Neural crest cell (in vitro differentiated cells): ENCODE measurements at places on chromosomes 2 and 18. TPM values are rescaled to one million over a fixed set of nuclear protein-coding genes. Genes with fewer than 3 reads are reported as not detected.

The INHBB gene
- 0.14 and 0.49 TPM in 2 replicates for total RNA-seq

The C2orf66 gene
- 0.23 TPM in 1 of 2 replicates, not detected in the other for total RNA-seq

The RNF125 gene
- 1.1 and 1.6 TPM in 2 replicates for total RNA-seq

The ZNG1B gene
- 38.1 and 40.4 TPM in 2 replicates for total RNA-seq

The TNS1 gene
- total RNA-seq = 11.3 and 14.5 TPM in 2 replicates

The ACMSD gene
- total RNA-seq = not detected in 2 replicates

The CD207 gene
- not detected in 2 replicates for total RNA-seq

DNA sequence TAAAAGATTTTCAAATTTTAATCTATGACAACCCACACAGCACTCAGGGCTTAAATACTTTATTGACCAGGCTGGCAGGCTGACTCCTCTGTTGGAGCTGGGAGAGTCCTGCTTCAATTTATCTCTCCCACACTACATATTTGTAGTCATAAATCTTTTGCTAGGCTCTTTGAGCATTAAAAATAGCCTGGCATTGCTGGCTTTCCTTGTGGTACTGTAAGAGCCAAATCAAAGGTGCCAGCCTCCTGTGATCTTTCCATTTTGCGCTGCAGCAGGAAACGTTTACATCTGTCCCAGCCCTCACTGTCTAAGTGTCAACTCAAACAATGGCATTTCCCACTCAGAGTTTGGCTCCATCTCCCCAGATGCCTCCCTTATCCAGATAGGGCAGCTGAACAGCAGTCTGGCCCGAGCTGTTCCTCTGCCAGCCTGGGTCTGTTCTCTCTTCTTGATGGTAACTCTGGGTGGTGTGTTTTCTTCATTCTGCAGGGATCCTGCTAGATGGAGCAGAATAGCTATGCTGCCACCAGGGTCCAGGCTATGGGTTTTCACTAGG, 62.1 kb downstream of the LRRTM1 start:
- H3K36me3 ChIP-seq = no peaks in the 10 kb centered on the region
- no peak overlapping the region for H3K27ac ChIP-seq
- peaks cover 15% of the 10 kb centered on the region for H3K4me1 ChIP-seq
- no peaks in the 10 kb centered on the region for H3K27me3 ChIP-seq
- H3K4me3 ChIP-seq = no peak overlapping the region

DNA sequence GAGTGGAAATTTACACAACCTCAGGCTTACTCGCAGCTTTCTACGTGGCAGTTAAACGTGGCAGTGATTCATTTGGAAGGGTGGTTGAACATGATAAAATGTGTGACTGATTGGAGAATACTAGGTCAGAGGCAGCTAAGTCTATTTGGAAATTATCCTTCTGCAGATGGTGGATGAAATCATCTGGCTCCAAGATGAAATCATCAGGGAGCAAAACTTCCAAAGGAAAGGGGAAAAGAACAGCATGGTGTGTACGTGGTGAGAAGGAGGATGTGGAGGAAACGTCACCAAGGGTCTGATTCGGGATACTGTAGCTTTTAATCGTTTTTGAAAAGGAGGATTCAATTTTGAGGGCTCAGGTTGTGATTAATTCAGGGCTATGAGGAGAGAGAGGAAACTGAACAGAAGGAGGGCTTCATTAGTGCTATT, 47.9 kb downstream of the COL3A1 start:
- no peak overlapping the region for H3K27ac ChIP-seq
- peaks cover 2% of the 10 kb centered on the region for H3K36me3 ChIP-seq
- no peak overlapping the region for H3K4me3 ChIP-seq
- DNase-seq = no peak
- no peaks in the 10 kb centered on the region for H3K27me3 ChIP-seq

DNA sequence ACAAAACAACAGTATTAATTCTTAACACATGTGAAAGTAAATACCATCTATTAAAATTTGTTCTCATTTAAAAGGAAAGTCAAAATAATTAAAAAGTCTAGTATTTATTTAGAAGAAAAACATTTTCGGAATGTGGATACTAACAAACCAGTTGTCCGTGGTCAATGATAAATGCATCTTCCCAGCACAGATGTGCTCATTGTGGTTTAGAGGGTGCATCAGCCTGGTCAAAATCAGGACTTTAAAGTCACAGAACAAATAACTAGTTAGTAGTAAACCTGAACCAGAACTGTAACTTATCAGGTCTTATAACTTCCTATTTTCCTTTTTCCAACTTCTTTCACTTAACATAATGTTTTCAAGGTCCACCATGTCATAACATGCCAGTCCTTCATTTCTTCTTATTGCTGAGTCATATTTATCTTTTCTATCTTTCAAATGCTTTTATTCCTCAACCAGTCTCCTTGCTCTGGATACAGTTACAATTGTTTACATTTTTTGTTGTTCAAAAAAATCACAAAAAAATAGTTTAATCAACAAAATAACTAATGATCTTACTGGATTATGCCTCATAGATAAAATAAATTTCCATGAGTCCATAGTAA, 55.8 kb downstream of the ID2 start:
- no peak for DNase-seq
- no peaks in the 10 kb centered on the region for H3K4me1 ChIP-seq
- H3K4me3 ChIP-seq = no peak overlapping the region
- peaks cover 14% of the 10 kb centered on the region for H3K36me3 ChIP-seq
- no peak overlapping the region for H3K27ac ChIP-seq

- no peaks in the 10 kb centered on the region for H3K27me3 ChIP-seq
- H3K4me1 ChIP-seq = peaks cover 11% of the 10 kb centered on the region
- H3K36me3 ChIP-seq = no peaks in the 10 kb centered on the region
- no peak overlapping the region for H3K27ac ChIP-seq
Measured at GRCh38 chr2:166257859-166258258, 117.9 kb downstream of the SCN9A start.

- H3K4me3 ChIP-seq = no peak overlapping the region
- H3K36me3 ChIP-seq = peaks cover 6% of the 10 kb centered on the region
- H3K27me3 ChIP-seq = no peaks in the 10 kb centered on the region
- peak overlapping the region; percentile 19 for H3K27ac ChIP-seq
Measured at GRCh38 chr2:118386641-118387302, 298.5 kb downstream of the INSIG2 start.

GRCh38 chr2:3741867-3742602, 38.7 kb downstream of the DCDC2C start:
- no peaks in the 10 kb centered on the region for H3K27me3 ChIP-seq
- H3K4me1 ChIP-seq = no peaks in the 10 kb centered on the region
- no peak overlapping the region for H3K27ac ChIP-seq
- no peaks in the 10 kb centered on the region for H3K36me3 ChIP-seq

DNA sequence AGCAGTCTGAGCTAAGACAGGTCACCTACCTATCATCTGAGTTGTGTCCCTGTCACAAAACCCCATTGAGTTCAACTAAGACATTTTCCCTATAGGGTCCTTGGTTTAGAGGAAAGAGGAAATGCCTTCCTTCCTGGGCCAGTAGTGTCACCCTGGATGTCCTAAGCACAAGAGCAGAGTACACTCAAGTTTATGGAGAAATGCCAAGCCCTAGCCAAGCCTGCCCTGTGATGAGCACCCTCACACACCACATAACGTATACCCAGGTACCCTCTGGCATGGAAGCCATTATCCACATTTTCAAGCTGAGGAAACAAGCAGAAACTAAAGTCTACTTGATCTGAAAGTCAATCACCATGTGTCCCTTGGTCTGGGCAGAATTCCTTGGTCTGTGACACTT, 37.3 kb downstream of the SUCLG1 start:
- DNase-seq = no peak
- no peaks in the 10 kb centered on the region for H3K4me1 ChIP-seq
- H3K27ac ChIP-seq = no peak overlapping the region
- peaks cover 14% of the 10 kb centered on the region for H3K36me3 ChIP-seq

DNA sequence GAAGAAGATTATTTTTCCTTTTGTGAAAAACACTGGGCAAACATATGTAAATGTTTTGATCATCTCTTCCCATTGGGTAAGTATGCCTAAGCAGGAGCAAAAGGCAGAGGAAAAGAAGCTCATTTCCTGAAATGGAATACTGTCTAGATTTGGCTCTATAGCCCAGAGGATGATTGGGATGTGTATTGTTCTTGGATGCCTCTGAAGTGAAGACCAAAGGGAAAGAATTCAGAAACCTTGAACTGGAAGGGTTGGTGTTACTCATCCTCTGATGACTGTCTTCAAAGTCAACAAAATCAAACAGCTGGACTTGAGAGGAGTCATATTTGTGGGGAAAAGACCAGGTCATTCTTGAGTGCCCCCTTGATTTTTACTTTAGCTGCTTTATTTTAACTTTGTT, 112.6 kb upstream of the NT5C1B start:
- H3K27ac ChIP-seq = no peak overlapping the region
- no peaks in the 10 kb centered on the region for H3K27me3 ChIP-seq
- no peak for DNase-seq
- no peak overlapping the region for H3K4me3 ChIP-seq
- no peaks in the 10 kb centered on the region for H3K36me3 ChIP-seq

DNA sequence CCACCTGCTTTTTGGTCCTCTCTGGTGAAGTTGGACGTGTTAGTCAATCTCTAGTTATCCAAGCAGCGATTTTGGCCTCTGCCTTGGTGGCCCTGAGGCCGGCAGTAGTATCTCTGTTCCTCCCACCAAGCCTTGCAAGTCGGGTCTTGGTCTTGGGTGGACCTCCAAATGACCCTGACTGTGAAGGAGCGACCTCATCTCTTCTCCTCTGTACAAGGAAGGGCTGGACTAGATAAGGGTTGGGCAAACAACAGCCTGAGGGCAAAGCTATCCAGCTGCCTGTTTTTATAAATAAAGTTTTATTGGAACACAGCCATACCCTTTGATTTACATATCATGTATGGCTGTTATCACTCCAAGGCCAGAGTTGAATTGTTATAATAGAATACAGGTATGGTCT, 74.6 kb upstream of the FOSL2 start:
- no peaks in the 10 kb centered on the region for H3K27me3 ChIP-seq
- no peaks in the 10 kb centered on the region for H3K36me3 ChIP-seq
- DNase-seq = no peak

GRCh38 chr2:160870729-160871465, 289.3 kb upstream of the TANK start:
- H3K36me3 ChIP-seq = no peaks in the 10 kb centered on the region
- no peak for DNase-seq
- H3K4me1 ChIP-seq = no peaks in the 10 kb centered on the region
- H3K27ac ChIP-seq = no peak overlapping the region

- H3K4me1 ChIP-seq = no peaks in the 10 kb centered on the region
- no peak for DNase-seq
- H3K4me3 ChIP-seq = no peak overlapping the region
- no peak overlapping the region for H3K27ac ChIP-seq
- no peaks in the 10 kb centered on the region for H3K36me3 ChIP-seq
Measured at GRCh38 chr2:30046979-30047378, 99.8 kb upstream of the YPEL5 start.

DNA sequence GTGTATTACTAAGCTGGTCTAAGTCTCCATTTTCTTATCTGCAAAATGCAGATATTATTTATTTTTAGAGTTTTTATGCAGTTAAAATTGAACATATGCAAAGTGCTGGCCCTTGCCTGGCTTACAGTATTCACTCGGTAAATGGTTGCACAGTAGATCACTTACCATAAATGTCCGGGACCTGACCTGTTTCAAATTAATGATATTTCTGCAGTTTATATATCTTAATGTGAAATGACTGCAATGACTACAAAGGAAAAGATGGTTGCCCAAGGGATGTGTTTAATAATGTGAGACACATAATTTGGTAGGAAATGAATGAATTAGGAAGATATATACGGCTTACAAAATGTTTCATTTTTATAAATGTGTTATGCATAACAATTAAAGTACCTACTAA, 37.1 kb downstream of the LRRC30 start:
- H3K27ac ChIP-seq = no peak overlapping the region
- H3K4me3 ChIP-seq = no peak overlapping the region
- peaks cover 17% of the 10 kb centered on the region for H3K4me1 ChIP-seq
- no peaks in the 10 kb centered on the region for H3K36me3 ChIP-seq
- no peaks in the 10 kb centered on the region for H3K27me3 ChIP-seq

- DNase-seq = no peak
- no peaks in the 10 kb centered on the region for H3K27me3 ChIP-seq
Measured at GRCh38 chr18:42778445-42779042, 336.9 kb downstream of the RIT2 start.

DNA sequence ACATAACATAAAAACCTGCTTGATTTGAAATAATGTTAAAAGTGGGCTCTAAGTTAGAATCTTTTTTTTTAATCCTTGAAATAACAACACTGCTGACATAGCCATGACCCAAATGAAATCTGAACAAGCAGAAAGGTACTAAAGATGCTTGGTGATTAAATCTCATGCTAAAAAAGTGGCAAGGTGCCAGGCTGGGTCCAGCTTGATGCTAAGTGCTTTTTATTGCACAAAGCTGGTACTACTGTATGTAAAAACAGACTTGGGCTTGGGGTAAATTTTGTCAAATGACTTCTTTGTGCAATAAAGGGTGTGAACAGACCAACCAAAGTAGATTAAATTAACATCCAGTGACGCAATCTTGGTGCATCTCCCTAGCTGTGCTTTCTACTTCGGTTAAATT, 13.4 kb downstream of the BCL11A start:
- H3K4me3 ChIP-seq = no peak overlapping the region
- H3K27ac ChIP-seq = no peak overlapping the region
- no peaks in the 10 kb centered on the region for H3K36me3 ChIP-seq

- H3K36me3 ChIP-seq = no peaks in the 10 kb centered on the region
- no peak for DNase-seq
- no peaks in the 10 kb centered on the region for H3K27me3 ChIP-seq
- no peak overlapping the region for H3K4me3 ChIP-seq
- no peak overlapping the region for H3K27ac ChIP-seq
- H3K4me1 ChIP-seq = peaks cover 6% of the 10 kb centered on the region
Measured at GRCh38 chr2:128667391-128667790, 348.7 kb upstream of the HS6ST1 start.

- H3K4me3 ChIP-seq = no peak overlapping the region
- H3K36me3 ChIP-seq = peaks cover 4% of the 10 kb centered on the region
- H3K4me1 ChIP-seq = no peaks in the 10 kb centered on the region
- no peaks in the 10 kb centered on the region for H3K27me3 ChIP-seq
- no peak for DNase-seq
Measured at GRCh38 chr2:15177103-15177502, 384.0 kb downstream of the NBAS start.

- H3K4me3 ChIP-seq = no peak overlapping the region
- H3K4me1 ChIP-seq = peaks cover 13% of the 10 kb centered on the region
- no peak for DNase-seq
- H3K36me3 ChIP-seq = no peaks in the 10 kb centered on the region
- no peak overlapping the region for H3K27ac ChIP-seq
- no peaks in the 10 kb centered on the region for H3K27me3 ChIP-seq
Measured at GRCh38 chr2:134173338-134174016, 80.4 kb upstream of the MGAT5 start.
